CD4-positive, alpha-beta T cell treated with Interleukin-15 for 4 hours (primary cell): ENCODE measurements at places on chromosomes 6 and 20.

DNA sequence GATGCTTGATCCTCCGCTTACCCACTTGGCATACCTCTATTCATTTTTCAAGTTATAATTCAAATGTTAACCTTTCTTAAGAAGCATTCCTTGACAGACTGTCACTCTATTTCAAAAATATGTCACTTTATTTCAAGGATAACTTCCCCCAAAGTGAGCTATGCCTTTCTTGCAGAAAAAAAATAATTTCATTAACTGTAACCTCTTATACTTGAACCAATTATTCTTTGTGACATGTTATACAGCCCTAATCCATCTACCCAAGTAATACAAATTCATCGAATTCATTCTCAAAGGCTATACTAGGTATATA is 9.3 kb upstream of the NHSL1 start:
- no peak for DNase-seq

- no peak for DNase-seq
These were observed 286.0 kb downstream of the FOXC1 start for GRCh38 chr6:1895721-1896120.

GRCh38 chr6:105452376-105452775 is 49.5 kb upstream of the PREP start:
- no peak for DNase-seq

DNA sequence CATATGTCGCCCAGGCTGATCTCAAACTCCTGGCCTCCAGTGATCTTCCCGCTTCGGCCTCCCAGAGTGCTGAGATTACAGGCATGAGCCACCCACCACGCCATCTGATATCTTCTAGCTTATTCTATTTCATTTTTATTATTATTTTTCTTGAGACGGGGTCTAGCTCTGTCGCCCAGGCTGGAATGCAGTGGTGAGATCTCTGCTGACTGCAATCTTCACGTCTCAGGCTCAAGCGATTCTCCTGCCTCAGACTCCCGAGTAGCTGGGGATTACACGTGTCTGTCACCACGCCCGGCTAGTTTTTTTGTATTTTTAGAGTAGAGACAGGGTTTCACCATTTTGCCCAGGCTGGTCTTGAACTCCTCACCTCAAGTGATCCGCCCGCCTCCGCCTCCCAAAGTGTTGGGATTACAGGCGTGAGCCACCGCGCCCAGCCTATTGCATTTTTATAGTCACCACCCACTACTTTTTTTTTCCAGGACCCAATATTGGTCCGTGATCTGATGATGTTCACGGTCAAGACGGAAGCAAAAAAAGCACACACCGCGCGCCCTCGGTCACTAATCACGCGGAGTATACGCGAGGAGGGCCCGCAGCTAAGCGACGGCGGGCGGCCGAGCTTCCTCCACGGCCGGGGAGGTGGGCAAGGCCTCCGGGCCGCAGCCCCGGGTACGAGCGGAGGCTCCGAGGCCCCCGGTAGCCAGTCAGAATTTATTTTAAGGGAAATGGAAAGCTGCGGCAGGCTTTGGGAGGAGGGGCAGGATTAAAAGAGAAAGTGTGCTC is 1.1 kb upstream of the LSM14B start:
- no peak for DNase-seq

GRCh38 chr6:129501740-129502660 is 208.0 kb downstream of the ARHGAP18 start:
- no peak for DNase-seq

- DNase-seq: no peak
These were observed 265.9 kb downstream of the DLL1 start for GRCh38 chr6:170024940-170025339.

DNA sequence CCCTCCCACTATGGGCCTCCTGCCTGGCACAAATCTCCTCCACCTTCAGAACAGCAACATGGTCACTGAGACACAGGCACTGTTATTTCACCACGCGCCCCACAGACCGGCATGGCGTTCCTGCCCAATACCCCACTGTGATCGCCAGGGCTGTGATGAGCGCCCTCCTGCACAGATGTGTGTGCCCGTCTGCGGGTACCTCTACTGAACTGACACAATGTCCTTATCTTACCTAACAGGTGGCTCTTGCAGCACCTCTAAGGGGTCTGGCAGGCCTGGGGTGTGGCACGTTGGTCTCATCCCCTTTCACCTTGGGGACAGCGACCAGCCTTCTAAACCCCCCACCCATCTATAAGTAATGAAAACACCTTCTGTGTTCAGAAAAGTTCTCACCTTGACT is 64.2 kb downstream of the STAU1 start:
- DNase-seq: no peak

DNA sequence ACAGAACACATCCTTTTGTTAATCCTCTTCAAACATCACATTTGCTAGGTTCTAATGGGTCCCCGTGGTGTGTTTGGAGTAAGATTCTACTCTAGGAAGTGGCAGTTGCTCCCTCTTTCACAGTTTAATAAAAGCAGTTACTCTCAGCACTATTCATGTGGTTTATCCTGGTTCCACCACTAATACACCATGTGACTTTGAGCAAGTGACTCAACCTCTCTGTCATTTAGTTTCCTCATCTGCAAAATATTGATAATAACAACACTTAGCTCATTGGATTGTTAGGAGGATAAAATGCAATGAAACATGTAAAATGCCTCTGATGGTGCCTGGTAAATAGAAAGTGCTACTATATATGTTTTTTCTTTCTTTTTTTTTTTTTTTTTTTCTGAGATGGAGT is 488.0 kb upstream of the NOX3 start:
- DNase-seq: no peak

DNA sequence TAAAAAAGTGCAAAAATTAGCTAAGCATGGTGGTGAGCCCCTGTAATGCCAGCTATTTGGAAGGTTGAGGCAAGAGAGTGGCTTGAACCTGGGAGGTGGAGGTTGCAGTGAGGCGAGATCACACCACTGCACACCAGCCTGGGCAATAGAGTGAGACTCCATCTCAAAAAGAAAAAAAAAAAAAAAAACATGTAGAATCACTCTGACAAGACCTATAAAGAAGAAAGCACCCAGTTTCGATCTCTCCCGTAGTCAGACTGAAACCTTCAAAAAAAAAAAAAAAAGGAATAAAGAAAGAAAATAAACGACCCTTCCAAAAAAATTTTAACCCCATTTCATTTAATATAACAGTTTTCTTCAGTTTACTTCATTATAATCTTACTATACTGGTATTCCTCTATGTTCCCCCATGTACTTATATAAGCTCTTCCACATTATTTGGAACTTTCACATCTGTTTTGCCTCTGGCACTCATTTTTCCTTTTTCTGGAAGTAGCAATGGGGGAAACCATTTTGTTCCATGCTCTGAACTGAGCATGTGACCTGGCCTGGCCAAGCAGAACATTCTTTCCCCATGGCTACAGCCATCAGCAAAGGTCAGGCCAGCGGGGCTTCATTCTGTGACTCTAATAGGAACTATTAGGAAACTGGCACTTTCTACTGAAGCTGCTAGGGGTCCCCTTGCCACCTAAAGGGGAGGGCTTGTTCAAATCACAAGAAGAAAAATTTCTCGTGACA is 9.6 kb downstream of the SLC18B1 start:
- DNase-seq: no peak

GRCh38 chr20:11207749-11208502 is 534.1 kb upstream of the JAG1 start:
- no peak for DNase-seq

- no peak for DNase-seq
These were observed 3.0 kb upstream of the CDK5RAP1 start for GRCh38 chr20:33404281-33404680.

DNA sequence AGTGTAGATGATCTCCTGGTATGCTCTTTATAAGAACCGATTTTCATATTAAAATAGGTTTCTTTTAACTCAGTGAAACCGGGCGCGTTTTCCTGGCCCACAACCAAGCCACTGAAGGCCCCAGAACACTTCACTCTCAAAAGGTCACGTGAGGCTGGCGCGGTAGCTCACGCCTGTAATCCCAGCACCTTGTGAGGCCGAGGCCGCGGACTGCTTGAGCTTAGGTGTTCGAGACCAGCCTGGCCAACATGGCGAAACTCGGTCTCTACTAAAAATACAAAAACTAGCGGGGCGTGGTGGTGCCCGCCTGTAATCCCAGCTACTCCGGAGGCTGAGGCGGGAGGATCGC is 402 bp upstream of the TAF8 start:
- DNase-seq: peak; percentile 43

DNA sequence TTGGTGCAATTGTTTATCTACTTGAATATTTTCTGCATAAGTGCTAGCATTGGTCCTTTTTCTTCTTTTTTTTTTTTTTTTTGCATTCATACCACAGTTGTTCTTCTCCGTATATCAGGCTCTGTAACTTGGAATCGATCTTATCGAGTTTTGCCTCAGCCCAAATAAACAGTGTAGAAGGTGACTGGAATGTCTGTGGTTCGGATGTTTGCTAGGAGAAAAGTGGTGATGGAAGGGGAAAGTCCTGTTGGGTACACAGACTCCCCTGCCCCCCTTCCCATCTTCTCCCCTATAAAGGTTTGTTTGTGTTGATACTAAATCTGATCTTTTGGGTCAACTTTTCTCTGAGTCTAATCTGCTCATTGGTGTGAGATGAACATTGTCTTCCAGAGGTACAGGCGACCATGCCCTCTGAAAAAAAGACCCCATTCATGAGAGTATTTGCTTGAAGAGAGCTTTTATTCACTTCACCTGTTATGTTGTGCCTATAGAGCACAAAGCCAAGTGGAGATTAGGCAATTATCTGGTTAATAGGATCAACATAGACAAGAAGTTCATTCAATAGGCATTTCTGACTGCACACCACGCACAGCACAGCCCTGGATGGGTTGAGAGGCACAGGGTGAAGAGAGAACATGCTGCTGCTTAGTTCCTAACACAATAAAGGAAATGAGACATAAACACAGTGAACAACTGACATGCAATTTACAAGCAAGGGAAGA is 620.0 kb downstream of the PKHD1 start:
- DNase-seq: no peak

DNA sequence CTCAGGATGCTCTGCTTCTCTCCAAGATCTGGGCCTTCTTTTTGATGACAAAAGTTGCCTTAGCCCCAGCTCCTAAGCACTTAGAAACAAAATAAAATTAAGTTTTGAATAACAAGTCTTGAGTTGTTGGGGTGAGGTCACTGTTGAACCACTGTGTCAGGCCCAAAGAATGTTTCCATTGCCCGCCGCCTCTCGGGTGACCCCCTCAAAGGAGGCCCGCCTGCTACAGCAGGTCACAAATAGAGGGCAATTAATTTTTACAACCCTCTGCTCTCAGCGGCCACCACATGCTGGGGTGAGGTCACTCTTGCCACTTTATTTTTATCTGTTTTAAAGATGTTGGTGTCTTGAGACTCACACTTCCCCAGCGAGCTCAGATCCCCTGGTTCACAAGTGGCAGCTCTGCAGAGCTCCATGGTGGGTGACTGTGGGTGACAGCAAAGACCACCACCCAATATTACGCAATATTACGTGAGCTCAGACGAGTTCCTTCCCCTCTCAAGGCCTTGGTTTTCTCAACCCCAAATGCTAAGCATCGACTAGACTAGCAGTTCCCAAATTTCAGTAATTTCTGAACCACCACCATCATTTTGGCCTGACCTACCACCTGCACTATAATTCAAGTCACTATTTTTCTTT is 247.7 kb upstream of the PMEPA1 start:
- no peak for DNase-seq

GRCh38 chr20:47118641-47119040 is 224.0 kb downstream of the EYA2 start:
- no peak for DNase-seq

DNA sequence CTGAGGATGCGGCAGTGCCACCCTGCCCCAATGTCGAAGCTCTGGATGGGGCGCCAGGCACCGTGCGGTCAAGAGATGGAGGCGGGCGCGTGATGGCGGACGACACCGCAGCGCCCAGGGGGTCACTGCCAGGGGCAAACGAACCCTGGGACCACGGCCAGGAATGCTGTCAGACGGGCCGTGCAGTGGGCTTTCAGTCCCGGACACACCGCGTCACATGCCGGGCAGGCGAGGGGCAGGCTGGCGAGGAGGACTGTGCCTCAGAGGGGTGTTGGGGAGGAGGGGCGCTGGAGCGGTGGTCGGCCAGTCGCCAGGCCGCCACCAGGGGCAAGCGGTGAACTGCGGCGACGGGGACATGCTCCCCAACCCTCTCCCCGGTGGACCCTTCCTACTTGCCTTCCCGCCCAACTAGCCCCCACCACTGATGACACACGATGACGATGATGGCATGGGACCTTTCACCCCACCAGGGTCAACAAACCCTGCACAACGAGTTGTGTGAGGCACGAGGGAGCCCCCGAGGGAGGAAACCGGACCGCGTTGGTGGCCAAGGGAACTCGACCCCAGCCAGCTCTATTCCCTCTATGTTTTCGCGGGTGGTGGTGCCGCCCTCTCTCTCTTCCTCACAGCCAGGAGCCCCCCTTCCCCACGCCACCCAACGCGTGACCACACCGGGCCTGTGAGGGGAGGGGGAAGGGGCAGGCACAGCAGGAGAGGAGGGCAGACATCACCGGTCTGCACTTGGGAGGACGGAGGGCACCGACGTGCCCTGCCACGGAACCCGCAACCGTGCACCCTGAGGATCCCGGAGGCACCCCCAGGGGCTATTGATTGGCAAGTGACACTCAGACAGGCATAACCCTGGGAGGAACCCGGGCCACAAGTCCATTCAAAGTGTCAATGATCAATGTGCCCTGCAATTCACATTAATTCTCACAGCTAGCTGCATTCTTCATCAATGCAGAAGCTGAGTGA is 1960.9 kb upstream of the DEFB115 start:
- no peak for DNase-seq

DNA sequence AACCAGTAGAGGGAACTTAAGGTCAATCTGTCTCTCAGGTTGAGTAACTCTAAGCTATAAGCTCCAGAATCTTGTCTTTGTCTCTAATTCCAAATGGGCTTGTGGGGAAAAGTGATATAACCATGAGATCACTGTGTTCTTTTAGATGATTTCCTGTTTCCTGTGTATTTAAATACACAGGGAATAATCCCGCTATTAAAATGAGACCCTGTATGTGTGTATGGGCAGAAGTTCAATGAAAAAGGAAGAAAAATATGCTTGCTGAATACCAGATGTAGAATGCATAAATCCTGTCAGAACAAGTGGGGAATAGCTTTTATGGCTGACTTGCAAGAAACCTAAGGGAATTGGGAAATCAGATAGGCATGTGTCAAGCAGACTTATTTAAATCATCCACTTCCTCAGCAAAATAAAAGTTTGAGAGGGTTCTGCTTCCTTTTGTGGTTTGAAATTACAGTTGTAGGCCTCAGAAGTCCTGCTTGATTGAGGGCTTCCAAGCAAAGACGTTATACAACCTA is 164.7 kb upstream of the PDE7B start:
- DNase-seq: no peak

GRCh38 chr6:139099984-139100383 is 34.9 kb upstream of the HECA start:
- no peak for DNase-seq

- DNase-seq: no peak
These were observed 150.1 kb downstream of the SASH1 start for GRCh38 chr6:148492654-148493290.

GRCh38 chr6:167791091-167791779 is 35.5 kb upstream of the AFDN start:
- DNase-seq: no peak

- no peak for DNase-seq
These were observed 23.0 kb upstream of the FKBP1A start for GRCh38 chr20:1415667-1416468.
